ENCODE measurements at places on chromosomes 3 and 15. TPM values are rescaled to one million over a fixed set of nuclear protein-coding genes. Genes with fewer than 3 reads are reported as not detected.

SMCO1 gene
- total RNA-seq = 0.10 TPM

RCN2 gene
- 93.7 TPM for total RNA-seq

FBXL2 gene
- 7.3 TPM for total RNA-seq

PYGO1 gene
- 14.2 TPM for total RNA-seq

CPN2 gene
- 0.19 TPM for total RNA-seq

REC114 gene
- total RNA-seq = not detected

SEC61A1 gene
- total RNA-seq = 256 TPM

MLH1 gene
- total RNA-seq = 51.0 TPM

SLC28A1 gene
- not detected for total RNA-seq

SNX22 gene
- 3.2 TPM for total RNA-seq

FEZF2 gene
- total RNA-seq = 0.69 TPM

ABCC5 gene
- 41.3 TPM for total RNA-seq

SNTN gene
- total RNA-seq = 0.38 TPM

SKOR1 gene
- total RNA-seq = 0.22 TPM

ONECUT1 gene
- total RNA-seq = 20.5 TPM

CSPG4 gene
- total RNA-seq = 0.58 TPM

FOXL2NB gene
- 12.3 TPM for total RNA-seq

CPLX3 gene
- 0.30 TPM for total RNA-seq

Measured in motor neuron (in vitro differentiated cells).